ENCODE measurements at places on chromosomes 11 and 22. TPM values are rescaled to one million over a fixed set of nuclear protein-coding genes. Genes with fewer than 3 reads are reported as not detected.
A peak's percentile ranks its signal among the peaks of the same experiment; 100 is the strongest.

The TSSK2 gene
- total RNA-seq, result not detected

- DNase-seq, result peak; percentile 76
Observed at GRCh38 chr22:29772170-29772641, 5.0 kb downstream of the UQCR10 start.

DNA sequence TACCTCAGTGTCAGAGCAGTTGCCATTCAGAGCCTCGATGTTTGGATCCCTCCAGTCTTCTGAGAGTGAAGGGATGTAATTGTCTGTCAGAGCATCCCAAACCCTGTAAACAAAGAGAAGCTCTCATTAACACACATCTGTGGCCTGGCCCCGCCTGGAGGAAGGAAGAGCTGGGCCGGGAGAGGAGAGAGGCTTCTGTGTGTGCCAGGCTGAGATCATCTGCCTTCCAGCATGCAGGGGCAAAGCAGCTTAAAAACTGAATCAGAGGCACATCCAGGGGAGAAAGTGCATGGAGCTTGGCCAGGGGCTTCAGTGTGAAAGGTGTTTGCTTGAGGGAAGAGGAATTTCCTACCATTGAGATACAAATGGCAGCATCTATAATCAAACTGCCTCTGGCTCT, 14.5 kb downstream of the FEZ1 start:
- no peak for DNase-seq

GRCh38 chr11:3836903-3837302, 3.9 kb downstream of the RHOG start:
- no peak for DNase-seq

DNA sequence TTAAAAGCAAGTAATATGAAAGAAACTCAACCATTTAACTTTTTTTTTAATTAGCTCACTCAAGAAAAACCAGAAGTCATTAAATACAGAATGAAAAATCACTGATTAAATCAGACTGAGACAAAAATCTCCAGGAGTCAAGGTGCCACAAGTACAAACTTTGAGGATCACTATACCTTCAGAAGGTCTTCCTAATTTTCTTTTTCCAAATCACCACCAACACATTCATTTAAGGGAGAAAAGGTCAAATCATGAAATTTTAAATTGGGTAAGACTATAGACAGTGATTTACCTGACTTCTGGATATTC, 32.3 kb downstream of the PITPNB start:
- no peak for DNase-seq

DNA sequence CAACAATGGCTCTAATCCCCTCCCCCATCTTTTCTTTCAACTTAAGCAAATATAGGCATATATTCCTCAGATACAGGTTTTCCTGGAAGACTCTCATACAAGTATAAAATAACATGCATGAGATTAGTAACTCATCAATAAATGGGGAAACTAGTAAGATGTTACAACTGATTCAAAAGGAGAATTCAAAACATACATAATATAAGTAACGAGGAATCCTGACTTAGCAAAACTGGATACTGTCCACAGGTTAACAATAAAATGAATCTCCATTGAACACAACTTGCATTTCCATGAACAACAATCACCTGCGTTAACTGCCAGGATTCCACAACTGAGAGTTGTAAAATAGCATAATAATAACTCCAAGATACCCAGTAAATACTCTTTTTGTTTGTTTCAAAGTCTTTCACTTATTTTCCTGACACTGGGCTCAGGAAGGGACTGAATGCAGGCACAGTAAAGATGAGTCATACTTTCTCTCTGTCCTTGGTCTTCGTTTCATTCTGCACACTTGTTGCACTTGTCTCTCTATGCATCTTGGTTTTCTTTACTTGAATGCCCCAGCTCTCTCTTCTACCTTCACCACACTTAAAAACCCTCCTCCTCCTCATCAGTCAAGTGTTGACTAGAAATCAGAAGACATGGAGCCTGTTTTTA, 8.1 kb downstream of the APIP start:
- no peak for DNase-seq

The TRPM5 gene
- total RNA-seq, result not detected

The SCGB1C1 gene
- total RNA-seq, result not detected

- no peak for DNase-seq
Observed at GRCh38 chr11:111941963-111942362, 4.8 kb downstream of the DIXDC1 start.

The NAV2 gene
- 4.5 TPM for total RNA-seq

The CUL5 gene
- total RNA-seq, result 49.7 TPM

GRCh38 chr11:107598225-107599139, 7.5 kb downstream of the ELMOD1 start:
- no peak for DNase-seq

- DNase-seq, result no peak
Observed at GRCh38 chr22:26918226-26918625, 260.8 kb downstream of the MIAT start.

DNA sequence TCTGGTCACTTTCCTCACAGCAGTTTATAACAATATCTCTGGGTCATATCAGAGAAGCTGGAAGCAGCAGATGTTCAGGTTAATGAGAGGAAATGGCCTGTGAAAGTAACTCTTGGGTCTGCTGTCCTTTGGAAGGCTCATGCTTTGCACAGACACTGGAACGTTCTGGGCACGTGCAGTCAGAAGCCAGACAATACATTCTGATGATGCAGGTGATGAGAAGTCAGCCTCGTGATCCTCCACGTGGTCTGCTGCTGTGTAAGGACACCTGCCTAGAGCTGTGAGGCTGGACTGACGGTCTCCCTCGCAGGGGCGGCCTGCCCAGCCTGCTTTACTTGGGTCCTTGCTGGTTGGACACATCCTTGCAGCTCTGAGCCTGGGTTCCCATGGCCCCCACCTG, 18.8 kb upstream of the ADORA2A start:
- DNase-seq, result no peak

DNA sequence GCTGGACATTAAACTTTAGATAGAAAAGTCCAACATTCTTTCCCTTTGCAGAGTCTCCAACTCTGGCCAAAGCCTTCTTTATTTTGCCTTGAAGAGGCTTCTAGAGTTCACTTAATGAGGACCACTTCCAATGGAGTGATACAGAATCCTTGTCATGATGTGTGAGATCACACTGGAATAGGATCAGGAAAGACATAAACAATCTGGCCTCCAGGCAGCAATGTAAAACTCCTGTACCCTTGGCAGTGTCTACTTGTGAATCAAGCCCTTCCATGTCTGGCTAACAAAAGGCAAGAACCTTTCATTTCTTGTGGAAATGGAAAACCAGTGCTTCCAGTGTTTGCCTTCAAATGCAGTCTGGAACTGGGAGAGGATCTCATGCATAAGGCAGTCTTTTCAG, 56.5 kb upstream of the FIBIN start:
- peak; percentile 13 for DNase-seq

The UCP3 gene
- under 0.01 TPM for total RNA-seq

DNA sequence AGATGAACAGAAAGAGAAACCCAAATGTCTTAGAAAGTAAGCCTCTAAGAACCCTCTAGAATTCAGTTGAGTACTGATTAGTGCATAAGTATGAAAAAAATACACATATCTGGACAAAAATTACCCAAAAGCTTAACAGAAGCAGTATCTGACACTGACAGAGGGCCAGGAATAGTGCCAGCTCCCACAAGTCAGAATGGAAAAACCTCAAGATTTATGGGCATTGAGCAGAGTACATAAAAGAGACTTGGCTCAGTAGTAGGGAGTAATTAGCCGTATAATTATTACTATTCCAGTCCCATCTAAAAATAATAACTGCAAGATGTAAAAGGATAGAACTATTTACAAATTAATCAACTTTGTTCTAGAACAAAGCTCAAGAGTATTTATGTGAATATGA, 834.5 kb downstream of the FAM181B start:
- DNase-seq, result no peak

- no peak for DNase-seq
Observed at GRCh38 chr22:47569389-47570299, 807.2 kb downstream of the TBC1D22A start.

The MYO7A gene
- total RNA-seq, result not detected

- peak; percentile 54 for DNase-seq
Observed at GRCh38 chr11:59187587-59187986, 15.7 kb downstream of the DTX4 start.

GRCh38 chr22:26709617-26710390, 52.4 kb downstream of the MIAT start:
- DNase-seq, result peak; percentile 76

The CD3D gene
- not detected for total RNA-seq

The OR51G1 gene
- not detected for total RNA-seq

- DNase-seq, result no peak
Observed at GRCh38 chr11:134036492-134037045, 32.3 kb upstream of the JAM3 start.

The SAA2 gene
- not detected for total RNA-seq

The TYR gene
- not detected for total RNA-seq

GRCh38 chr11:3674189-3674588, 3.0 kb upstream of the CHRNA10 start:
- peak; percentile 88 for DNase-seq

DNA sequence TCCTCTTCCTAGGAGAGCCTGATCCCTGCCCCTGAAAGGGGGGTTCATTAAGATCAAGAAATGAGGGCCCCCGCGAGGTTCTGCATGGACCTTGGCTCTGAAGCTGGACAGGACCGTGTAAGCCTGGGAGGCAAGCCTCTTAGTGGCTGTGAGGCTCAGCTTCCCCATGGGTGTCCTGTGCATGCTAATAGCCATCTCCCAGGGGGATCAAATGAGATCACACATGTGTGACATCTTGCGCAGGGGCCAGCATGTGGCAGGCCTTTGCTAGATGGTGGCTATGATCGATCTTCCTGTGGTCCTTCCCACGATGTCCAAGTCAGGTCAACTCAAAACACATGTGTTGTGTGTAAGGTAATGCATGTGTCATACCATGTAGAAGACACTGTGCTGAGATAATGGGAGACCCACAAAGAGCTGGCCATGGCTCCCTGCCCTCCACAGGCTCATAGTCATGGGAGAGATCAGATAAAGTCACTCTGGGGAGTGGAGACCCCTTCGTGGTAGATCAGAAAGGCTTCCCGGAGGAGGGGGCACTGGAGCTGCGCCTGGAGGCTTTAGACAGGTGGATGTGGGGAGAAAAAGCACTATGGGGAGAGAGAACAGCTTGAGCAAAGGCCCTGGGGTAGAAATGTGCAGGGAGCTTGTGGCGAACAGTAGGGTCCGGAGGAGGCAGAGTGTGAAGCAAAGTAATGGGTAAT, 3.7 kb downstream of the RAC2 start:
- DNase-seq, result no peak

The OR8D4 gene
- total RNA-seq, result not detected

- DNase-seq, result no peak
Observed at GRCh38 chr11:124071623-124071948, 30.5 kb upstream of the OR10G7 start.

The TNRC6B gene
- total RNA-seq, result 17.0 TPM

- peak; percentile 59 for DNase-seq
Observed at GRCh38 chr11:19628018-19628417, 84.6 kb upstream of the NAV2 start.

DNA sequence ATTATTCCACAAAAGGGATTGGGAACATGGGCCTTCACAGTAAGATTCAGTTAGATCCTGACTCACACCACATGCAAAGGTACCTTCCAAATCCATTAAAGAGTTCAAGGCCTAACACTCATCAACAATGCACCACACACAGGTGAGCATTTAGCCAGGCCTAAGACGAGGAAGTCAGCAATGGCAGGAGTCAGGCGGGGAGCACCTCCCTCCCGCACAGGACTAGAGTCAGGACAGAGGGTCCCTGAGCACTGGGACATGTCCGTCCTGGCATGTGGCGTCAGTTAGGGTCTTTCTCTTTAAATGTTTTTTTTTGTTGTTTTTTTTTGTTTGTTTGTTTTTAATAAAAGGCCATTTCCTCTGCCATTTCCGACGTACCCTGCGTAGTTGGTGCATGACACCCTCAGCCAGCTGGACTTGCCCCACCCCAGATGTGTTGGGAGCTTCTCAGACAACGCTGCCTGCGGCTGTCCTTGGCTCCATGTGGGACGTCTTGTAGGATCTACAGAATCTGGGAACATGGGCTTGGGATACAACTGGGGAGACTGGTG, 1458.6 kb downstream of the BRD1 start:
- no peak for DNase-seq

DNA sequence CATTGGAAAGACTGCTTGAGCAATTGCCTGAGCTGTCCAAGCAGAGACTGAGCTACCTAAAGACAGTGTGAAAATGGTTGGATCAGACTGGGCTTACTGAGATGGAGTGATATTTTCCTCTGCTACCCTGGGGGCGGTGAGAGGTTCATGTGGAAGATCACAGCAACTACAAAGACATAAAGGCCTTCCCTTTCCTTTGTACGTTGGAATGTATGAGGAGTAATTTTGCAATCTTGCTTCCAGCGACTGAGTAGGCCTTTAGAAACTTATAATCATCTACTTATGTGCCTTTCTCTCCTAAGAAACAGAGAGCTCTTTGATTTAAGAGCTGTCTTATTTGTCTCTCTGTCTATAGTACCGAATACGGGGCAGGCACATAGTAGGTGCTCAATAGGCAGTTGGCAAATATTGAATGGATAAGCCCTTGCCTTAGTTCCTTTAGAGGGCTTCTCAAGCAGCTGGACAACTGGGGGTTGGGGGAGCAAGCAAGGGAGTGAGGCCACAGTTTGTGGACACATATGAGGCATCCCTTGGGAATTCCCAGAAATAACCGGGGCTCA, 2.4 kb upstream of the HEPACAM start:
- peak; percentile 40 for DNase-seq

The HSPB2 gene
- total RNA-seq, result 0.18 TPM

- peak; percentile 86 for DNase-seq
Observed at GRCh38 chr22:37561212-37562048, 1.1 kb downstream of the CDC42EP1 start.

DNA sequence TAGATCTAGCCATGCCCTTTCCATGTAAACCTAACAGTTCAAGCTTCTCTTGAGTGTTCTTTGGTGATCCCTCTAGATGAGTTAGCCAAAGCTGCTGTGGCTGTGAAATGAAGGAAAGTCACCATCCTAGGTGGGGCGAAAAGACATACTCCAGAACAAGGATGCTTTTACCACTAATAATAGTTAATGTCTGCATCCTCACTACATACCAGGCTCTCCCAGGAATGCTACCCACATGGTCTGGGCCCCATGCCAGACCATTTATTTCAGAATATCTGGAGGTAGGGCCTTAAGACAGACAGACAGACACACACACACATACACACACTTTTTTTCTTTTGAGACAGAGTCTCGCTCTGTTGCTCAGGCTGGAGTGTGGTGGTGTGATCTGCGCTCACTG, 14.7 kb downstream of the ABTB2 start:
- DNase-seq, result peak; percentile 81

GRCh38 chr11:60371386-60371785, 6.9 kb upstream of the MS4A7 start:
- DNase-seq, result no peak

GRCh38 chr22:39773976-39774539, 119.5 kb downstream of the ENTHD1 start:
- peak; percentile 0 for DNase-seq

The TIGD3 gene
- total RNA-seq, result not detected

- no peak for DNase-seq
Observed at GRCh38 chr11:119501777-119502405, 78.9 kb upstream of the THY1 start.

- peak; percentile 88 for DNase-seq
Observed at GRCh38 chr11:95585069-95585751, 204.4 kb downstream of the FAM76B start.

The DDIAS gene
- total RNA-seq, result 15.8 TPM

GRCh38 chr11:69444381-69445130, 36.9 kb upstream of the LINC01488 start:
- DNase-seq, result peak; percentile 93

GRCh38 chr11:84871116-84871515, 756.0 kb downstream of the DLG2 start:
- no peak for DNase-seq
